Activated T-helper 9 cell treated with anti-CD3 and anti-CD28 coated beads, Interleukin-2, amount 50 U/mL, for 16 hours (primary cell): ENCODE measurements at places on chromosomes 7 and 10.

- no peak for DNase-seq
These were observed 1083.4 kb upstream of the LRRN3 start for GRCh38 chr7:110007320-110008063.

GRCh38 chr7:75992083-75992755 is 2.2 kb downstream of the TMEM120A start:
- no peak for DNase-seq

- DNase-seq: no peak
These were observed 68.7 kb upstream of the MDFIC start for GRCh38 chr7:114853189-114853588.

- DNase-seq: no peak
These were observed 10.9 kb downstream of the SCART1 start for GRCh38 chr10:133464582-133465031.

GRCh38 chr7:155262031-155262430 is 35.6 kb upstream of the INSIG1 start:
- DNase-seq: no peak

DNA sequence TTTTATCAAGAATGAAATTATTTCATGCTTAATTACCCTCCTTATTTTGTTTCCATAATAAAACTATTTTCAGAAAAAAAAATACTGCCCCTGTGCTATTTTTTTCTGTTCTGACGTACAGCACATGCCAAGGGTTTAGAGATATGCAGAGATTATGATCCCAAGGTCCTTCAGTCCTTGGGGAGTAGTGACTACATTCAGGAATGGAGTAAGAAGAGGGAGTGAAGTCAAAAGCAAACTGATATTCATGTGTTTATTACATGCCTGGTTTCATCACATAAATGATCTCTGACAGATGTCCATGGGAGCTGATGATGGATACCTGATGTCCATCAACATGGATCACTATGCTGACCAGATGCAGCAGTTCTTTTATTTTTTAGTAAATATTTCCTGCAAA is 17.2 kb downstream of the AKAP9 start:
- DNase-seq: no peak

- DNase-seq: no peak
These were observed 415.6 kb upstream of the FOXK1 start for GRCh38 chr7:4266270-4267040.

DNA sequence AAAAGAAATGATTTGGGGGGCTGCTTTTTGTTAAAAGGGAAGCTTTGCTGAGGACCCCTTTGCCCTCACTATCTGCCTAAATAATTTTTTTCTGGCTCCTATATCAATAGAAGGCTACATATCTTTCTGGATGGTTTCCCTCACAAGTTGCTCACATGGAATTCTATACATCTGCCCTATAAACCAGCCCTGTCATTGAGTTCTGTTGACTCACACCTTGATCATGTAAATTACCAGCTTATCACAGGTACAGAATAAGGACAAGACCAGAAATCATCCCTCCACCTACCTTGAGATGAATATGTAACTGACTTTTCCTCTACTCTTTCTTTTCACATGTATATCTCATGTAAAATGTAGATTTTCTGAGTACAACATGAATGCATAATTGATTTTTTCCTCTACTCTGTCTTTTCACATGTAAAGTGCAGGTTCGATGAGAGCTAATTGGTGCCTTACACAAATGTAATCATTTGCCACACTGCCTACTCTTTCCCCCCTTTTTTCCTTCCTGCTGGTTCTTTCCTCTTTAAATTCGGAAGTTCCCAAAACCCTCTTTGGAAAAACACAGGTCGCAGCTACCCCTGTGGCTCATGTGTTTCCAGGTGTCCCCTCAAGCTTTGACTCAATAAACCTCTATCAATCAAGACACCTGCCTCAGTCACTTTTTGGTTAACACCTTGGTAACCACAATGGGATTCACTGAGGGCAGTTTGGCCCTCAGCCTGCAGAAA is 12.5 kb downstream of the CYP3A43 start:
- DNase-seq: no peak

DNA sequence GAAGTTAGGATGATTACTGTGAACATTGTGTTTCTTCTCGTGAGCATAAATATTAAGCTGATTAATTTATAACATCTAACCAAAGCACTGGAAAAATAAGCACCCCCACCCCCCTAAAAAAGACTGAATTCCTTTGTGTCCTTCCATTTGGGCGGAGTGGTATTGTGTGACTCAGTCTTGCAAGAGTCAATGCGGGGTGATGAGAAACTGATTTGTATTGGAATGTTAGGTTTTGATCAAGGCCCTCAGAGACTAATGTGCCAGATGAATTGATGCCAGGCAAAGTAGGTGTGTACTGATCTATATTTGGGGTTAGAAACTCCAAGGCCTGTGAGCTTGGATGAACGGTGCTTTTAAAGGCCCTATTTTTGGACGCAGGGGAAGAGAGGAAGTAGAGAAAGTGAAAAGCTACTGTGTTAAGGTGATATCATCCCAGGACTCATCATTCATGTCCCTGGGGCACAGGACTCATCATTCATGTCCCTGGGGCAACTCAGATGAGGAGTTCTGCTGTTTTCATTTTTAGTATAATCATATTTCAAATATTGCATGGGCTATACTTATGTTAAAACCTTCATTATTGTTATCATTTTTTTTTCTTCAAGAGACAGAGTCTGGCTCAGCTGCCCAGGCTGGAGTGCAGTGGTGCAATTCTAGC is 61.3 kb upstream of the PTN start:
- no peak for DNase-seq

DNA sequence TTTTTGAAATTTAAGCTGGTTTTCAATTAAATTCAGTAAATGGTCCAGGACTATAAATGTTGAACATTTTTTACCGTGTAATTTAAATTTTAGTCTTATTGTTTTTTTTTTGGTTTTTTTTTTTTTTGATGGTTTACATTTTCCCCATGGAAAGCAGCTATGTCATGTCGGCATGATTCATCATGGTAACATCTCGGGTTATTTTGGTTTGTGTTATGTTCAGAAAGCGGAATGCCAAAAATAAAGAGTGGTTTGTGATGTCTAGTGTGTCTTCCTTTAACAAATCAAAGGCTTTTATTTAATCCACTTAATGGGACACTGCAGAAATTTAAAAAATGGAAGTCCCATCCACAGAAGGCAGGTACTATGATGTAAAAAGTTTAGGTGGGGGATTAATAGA is 58.5 kb downstream of the TRUB1 start:
- DNase-seq: no peak

GRCh38 chr10:91167406-91167805 is 53.1 kb upstream of the PCGF5 start:
- no peak for DNase-seq

DNA sequence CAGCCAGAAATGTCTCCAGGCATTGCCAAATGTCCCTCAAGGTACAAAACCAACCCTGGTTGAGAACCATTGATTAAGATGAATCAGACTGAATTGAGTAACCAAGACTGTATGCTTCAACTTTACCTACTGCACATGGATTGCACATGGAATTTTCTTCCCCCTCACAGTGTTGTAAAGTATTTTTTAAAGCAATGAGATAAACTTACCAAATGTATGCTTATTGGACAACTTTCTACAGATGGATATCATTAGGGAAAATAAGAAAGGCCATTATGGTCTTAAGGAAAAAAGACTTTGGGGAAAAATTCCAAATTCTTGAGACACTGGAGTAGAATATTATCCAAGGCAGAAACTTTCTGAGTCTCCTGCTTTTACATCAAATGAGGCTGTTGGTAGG is 20.9 kb upstream of the MTPN start:
- DNase-seq: no peak

GRCh38 chr7:98085674-98086073 is 21.0 kb upstream of the LMTK2 start:
- no peak for DNase-seq

DNA sequence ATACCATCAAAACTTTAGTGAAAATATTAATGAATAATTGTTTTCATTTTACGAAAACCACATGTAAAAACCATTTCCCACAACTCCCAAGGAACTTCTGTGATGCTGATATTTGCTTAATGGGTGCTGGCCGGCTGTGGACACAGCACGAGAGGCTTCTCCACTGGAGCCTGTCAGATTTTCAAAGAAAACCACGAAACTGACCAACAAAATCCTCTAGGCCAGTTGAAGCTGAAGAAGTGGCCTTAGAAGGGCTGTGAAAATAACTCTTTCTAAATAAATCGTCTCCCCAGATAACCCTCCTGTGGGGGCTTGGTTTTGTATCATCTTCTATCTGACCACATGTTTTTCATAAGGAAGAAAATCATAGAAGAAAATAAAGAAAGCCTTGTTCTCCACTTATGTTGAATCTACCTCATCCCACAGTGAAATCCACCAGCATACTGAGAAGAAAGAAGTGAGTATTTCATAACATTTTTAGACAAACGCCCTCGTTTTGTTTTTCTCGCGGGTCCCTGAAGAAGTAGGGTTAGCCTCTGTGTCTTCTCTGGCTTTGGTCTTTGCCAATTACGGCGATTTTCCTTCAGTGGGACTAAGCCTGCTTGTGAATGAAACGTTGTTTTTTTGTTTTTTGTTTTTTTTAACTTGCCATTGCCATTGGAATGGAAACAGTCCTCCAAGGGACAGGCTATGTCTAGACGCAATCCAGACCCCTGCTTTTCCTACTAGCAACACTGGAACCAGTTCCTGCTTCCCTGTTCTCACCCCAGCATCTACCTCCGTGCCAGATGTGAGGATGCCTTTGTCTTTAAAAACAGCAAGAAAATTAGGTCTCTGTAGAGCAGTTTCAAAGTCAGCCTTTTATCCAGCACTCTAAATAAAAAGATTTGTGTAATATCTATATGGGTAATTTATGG is 123.9 kb downstream of the ADAM12 start:
- DNase-seq: no peak

DNA sequence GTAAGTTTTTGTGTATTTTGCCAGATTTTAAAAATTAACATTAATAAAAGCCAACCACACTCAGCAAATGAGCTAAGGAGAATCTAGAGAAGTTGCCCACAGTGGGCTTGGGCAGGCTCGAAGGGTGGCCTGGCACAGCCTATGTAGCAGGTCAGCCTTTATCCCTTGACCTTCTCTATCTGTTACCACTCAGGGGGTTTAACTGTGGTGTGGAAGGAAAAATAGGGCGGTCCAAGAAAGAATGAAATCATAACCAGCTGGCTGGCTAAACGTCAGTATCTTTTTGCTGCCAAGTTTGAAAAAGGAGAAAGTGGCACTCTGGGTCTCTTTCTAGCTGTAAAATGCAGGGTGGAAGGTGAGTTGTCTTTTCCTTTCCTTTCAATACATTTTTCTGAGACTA is 130.3 kb upstream of the ASAH2 start:
- DNase-seq: no peak

DNA sequence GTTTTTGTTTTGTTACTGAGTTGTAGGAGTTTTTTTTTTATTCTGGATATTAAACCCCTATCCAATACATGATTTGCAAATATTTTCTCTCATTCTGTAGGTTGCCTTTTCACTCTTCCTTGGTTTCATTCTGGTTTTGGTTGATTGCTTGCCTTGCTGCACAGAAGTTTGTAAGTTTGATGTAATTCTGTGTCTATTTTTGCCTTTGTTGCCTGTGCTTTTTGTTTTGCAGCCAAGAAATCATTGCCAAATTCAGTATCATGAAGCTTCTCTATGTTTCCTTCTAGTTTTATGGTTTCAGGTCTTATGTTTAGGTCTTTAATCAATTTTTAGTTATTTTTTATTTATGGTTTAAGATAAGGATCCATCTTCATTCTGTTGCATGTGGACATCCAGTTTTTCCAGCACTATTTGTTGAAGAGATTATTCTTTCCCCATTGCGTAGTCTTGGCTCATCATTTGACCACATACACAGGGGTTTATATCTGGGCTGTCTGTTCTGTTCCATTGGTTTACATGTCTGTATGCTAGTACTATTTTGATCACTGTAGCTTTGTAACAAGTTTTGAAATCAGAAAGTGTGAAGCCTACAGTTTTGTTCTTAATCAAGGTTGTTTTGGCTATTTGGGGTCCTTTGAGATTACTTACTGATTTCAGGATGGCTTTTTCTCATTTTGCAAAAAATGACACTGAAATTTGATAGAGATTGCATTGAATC is 26.4 kb downstream of the BMPR1A start:
- no peak for DNase-seq

DNA sequence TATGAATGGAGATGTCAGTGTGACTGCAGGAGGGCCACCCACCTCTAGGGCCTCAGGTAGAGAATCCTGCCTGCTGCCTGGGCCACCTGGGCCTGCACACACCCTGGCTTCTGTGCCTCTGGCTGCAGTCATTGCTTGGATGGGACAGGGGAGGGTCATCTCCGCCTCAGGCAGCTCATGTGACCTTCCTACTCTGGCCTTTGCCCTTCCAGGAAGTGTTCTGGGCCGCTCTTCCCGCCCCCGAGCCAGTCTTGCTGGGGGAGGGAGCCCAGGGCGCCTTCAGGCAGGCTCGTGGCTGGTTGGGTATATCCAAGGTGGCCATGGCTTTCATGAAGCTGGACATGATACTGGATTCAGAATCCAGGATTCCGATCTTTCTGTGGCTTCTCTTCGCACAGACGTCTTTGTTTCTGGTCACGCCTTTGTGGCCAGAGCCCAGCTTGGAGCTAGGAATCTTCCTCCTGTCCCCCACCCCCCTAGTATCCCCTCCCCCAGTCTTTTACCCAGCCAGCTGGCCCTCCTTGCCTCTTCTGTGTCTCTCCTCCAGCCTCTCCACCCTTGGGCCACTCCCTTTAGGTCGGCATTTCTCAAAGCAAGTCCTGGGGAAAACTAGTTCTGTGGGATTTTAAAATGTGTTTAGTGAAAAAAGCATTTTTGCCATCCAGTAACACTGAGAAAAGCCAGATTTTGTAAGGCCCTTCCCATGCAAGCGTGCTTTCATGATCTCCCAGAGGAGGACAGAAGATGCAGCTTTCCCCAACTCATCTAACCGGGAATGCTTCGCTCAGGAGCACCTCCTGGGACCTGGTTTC is 119.6 kb downstream of the ZMIZ1 start:
- no peak for DNase-seq

GRCh38 chr10:5040010-5040673 is 36.5 kb upstream of the AKR1C2 start:
- no peak for DNase-seq

DNA sequence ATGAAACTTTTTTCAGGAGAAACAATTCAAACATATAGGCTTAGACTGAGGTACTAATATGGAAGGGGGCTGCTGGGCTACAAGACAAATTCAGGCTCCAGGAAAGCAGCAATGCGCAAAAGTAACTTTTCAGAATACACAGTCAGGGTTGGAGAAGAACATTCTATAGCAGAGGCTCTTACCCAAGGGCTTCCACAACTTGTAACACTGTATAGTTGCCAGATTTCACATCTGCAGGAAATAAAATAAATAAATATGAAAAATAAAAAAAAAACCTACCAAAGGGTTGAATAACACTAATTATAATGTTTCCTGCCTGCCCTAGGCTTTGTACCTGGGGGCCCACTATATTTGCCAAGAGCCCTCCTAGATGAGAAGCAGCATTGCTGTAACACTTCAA is 14.3 kb downstream of the MMS19 start:
- DNase-seq: no peak

DNA sequence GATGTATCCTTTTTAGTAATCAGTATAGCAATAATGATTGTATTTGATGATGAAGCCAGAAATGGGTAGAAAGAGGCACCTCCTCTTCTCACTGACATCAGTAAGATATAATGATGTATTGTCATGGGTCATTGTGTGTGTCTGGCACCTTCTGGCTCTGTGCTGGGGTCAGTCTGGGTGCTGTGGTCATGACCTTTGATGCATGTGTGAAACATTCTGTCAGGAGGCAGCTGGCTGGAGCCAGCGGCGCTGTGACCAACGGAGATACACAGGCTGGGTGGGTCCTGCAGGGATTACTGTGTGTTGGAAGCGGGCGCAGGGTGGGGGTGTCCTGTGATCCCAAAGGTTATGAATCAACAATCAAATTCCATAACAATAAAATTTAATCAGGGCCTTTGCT is 35.2 kb downstream of the EEPD1 start:
- DNase-seq: no peak

GRCh38 chr10:126940670-126941310 is 35.6 kb downstream of the DOCK1 start:
- no peak for DNase-seq
